ENCODE measurements at places on chromosomes 6 and 20.

GRCh38 chr20:33232486-33233072 lies 3.2 kb upstream of the BPIFA1 start:
- peak; percentile 31 for DNase-seq

GRCh38 chr6:1901556-1901955 lies 291.8 kb downstream of the FOXC1 start:
- DNase-seq, result no peak

DNA sequence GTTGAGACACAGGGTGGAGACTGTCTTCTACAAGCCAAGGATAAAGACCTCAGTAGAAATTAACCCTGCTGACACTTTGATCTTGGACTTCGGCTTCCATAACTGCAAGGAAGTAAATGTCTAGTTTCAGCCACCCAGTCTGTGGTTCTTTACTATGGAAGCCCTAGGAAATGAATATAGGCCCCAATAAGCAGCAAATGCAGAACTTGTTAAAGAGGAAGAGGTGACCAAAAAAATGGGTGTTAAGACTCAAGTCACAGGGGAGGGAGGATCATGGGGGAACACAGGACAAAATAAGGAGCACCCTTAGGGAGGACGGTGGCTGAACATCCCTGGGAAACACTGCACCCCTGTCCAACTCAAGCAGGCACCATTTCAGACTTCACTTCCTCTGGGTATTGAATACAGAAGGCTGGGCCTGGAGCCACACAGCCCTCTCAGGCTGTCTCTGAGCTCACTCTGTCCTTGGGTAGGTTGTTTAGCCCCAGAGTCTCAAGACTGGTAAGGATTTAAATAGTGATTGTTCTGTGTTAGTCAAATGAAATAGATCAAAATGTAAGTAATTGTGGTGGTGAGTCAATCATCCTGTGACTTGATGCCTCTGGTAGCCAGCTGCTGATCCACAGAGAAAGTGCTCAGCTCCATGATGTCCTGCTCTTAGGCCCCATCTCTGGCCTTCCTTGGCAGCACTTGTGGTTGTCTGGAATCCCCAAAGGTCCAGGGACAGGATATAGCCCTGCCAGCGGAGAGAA lies 30.5 kb upstream of the SIRPD start:
- DNase-seq, result no peak

DNA sequence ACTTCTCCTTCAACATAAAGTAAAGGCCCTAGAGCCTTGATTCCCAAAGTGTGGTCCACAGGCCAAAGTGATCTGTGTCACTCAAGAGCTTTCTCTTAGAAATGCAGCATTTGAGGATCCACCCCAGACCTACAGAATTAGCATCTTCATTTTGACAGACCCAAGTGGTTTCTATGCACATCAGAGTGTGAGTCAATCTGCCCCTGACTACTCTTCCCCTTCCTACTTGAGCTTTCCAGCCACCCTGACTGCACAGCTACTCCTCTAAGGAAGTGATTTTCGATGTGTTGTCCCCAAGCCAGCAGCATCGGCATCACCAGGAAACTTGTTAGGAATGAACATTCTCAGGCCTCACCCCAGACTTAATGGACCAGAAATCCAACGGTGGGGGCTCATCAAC lies 2.6 kb downstream of the MEP1A start:
- DNase-seq, result no peak

DNA sequence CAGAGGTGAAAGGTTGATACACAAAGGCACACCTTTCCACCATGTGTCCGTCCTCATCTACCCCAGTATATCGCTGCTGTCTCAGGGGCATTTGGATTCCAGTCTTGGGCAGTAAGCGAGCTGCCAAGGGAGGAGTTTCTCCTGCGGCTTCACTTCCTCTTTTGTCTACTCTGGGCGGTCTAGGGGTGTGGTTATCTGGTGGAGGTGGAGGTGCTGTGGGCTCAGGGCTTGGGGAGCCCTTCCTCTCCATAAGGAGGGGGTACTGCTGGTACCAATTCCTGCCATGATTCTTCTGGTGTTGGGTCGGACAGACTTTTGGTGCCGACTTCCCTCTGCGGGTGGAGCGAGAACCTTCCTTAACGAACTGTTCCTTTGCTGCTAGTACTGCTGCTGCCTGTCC lies 31.9 kb upstream of the FABP7 start:
- no peak for DNase-seq

- no peak for DNase-seq
Measured at GRCh38 chr6:43019152-43019551, 2.3 kb upstream of the RRP36 start.

DNA sequence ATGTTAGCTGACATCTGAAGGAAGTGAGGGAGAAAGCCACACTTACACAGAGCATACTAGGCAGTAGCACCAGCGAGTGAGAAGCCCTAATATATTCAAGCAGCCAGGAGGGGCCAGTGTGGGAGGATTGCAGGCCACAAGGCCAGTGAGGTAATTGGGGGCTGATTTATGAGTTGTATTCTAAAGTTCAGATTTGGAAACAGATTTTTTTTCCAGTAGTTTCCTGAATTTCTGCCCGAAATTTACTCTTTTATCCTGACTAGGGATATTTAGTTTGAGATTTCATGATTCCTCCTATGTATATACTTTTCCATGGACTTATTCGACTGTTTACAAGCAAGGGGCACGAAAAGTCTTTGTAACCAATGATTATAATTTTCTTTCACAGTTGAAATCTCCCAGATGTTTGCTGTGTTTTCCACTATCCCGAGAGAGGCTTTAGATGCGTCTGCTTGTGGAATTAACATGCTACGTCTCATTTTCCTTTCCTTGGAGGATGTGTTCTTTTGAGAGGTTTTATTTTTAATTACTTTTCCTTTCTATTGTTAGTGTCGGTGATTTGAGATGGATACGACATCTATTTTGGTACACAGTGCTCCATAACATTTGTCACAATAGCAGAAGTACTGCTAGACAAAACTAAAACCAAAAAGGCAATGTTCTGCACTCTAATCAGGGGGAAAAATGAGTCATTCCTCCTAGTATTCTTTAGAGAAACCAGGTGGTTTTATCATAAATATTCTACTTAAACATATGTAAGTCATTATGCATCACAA lies 356.3 kb upstream of the HSF2 start:
- no peak for DNase-seq

DNA sequence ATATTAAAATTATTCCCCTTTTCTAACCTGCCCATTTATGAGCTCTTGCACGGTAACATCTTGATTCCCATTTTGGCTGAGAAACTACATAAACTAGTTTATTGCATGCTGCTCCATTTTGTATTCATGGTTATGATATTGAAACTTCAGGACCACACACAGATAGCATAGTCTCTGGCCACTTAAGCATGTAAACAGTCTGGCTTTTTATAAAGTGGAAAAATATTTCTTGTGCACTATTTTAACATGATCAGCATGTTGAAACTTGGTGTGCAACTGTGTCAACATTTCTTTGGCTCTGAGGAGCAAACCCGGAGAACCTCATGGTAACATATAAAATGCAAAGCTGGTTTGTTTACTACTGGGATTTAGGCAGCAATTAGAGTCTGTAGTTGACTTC lies 70.7 kb downstream of the SLX4IP start:
- DNase-seq, result no peak

- DNase-seq, result no peak
Measured at GRCh38 chr6:66226109-66226508, 519.1 kb upstream of the EYS start.

DNA sequence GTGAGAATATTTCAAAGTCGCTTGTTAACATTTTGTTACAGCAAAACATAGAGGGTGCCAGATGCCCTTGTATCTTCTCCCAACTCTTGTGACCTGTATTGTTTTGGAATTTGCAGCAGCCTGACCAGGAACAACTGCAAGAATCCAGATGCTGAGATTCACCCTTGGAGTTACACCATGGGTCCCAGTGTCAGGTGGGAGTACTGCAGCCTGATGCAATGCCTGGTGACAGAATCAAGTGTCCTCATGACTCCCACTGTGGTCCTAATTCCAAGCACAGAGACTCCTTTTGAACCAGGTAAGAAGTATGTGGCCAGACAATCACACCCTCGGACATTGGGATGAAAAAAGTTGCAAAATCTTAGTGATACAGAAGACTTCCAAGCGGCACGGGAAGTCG lies 79.6 kb upstream of the MAP3K4 start:
- DNase-seq, result no peak

- no peak for DNase-seq
Measured at GRCh38 chr6:111952274-111952673, 79.0 kb upstream of the FYN start.

- no peak for DNase-seq
Measured at GRCh38 chr6:25058941-25059340, 123.2 kb upstream of the RIPOR2 start.

DNA sequence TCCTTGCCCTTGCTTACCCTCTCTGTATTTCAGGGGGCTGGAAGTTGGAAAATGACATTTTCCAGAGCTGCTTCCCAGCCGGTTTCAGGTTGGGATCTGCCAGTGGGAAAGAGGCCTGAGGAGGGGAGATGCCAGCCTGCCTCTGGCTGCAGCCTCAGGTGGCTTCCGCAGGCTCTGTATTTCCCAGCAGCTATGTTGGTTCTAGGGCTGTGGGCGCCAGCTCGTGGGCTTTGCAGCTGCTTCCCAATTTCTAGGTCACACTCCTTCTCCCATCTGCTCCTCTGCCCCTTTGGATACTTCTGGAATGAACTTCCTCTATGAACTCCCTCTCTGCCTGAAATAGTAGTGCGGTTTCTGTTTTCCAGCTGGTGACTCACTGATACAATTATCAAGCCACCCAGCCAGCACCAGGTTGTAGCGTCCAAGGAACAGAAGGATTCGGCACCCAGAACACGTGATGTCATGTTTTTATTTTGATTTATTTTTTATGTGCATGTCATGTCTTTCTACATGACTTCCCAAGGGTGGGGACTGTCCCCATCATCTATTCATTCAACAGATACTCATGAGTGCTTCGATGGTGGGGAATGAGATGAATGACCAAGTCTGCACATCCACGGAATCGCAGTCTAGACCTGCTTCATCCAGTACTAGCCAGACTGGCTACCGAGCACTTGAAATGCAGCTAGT lies 38.0 kb downstream of the TGM2 start:
- no peak for DNase-seq

DNA sequence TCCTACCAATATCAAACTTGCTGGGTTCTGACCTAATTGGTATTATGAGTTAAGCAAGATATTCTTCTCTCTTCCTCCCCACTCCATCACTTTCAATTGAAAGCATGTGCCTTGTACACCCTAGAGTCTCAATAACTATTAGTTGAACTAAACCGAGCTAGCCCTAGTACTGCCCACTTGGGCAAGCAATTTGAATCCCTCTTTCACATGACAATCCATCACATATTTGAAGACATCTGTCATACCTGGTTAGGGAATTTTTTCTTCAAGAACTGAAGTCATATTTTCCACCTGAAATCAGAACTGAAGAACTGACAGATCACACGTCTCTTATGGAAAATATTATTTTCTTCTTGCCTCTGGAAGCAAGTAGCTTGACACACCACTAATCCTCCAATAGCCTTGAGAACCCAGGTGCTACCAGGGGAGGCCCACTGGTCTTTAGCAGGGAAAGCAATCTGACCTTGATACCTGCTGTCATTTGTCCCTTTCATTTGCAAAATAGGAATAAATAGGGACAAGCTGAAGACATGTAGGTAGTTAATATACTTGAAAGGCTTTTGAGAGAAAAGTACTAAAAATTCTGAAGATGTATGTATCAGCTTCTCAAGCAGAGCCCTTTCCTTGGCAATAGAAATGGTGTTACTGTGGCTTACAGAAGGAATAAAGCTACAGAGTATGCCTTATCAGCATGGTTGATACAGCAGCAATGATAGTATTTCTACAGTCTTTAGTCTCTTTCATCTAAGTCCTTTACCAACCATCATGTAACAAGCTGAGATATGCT lies 71.4 kb downstream of the GJA10 start:
- DNase-seq, result no peak

- DNase-seq, result no peak
Measured at GRCh38 chr6:128964233-128964755, 81.4 kb downstream of the LAMA2 start.

DNA sequence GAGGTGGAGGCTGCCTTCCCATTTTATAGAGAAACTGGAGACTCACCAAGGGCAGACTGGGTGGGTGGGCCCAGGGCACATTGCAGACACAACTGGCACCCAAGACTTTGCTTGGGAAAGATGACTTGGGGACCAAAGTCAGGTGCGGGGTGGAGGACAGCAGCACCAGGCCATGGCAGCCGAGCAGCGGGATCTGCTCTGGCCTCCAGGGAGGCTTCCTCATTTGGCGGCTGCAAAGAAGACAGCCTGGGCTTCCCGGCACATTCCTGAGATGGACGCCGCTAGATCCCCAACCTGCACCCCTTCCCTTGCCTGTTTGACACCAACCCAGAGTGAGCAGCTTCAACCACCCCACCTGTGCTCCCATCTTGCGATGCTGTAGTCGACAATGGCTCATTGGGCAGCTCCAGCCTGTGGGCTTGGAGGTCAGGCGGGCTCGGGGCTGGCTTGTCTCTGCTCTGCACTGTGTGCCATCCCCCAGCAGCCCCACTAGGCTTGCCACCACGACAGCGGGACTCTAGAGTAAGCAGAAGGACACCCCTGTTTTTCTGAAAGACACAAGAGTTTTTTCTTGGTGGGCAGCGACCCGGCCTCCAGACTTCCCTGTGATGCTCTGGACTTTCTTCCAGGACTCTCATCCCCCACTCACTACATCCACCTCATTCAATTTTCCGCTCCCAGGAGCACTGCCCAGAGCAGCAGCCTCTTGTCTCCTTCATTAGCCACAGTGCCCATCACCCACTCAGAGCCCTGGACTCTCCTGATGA lies 184.9 kb upstream of the CST7 start:
- no peak for DNase-seq

DNA sequence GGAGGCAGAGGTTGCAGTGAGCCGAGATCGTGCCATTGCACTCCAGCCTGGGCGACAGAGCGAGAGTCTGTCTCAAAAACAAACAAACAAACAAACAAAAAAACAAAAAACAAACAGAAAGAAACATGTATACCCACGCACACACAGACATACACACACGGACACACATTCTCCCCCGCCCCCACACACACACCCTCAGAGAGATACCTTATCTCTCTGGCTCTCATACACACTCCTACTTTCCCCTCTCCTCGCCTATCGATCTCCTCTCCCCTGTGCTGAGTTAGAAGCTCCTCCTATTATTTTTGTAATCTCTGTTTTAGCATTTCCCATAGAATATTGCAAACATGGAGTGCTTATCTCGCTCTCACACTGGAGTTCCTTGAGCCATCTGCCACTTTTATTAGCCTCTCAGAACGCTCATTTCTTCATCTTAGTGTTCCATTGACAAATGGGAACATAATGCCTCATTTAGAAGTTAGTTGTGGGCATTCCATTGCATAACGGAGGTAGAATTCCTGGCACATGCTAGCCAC lies 144.2 kb upstream of the CITED2 start:
- DNase-seq, result no peak

DNA sequence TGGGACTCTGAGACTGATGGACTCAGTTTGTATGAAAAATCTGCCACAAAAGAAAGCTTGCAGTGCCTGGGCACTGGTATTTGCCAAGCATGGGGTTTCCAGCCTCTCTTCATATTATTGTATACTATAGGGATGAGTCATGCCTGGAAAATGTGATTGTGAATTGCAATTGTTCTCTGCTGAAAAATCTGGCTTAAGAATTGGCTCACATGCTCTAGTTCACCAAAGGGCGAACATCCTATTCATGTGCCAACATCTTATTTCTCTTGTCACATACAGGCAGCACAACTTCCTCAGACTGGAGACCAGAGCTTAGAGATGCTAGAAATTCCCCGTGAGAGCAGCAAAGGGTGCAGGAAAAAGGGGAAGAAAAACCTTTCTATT lies 103.6 kb upstream of the KCNK16 start:
- no peak for DNase-seq

- peak; percentile 4 for DNase-seq
Measured at GRCh38 chr6:158718461-158719046, 68.7 kb downstream of the SYTL3 start.

GRCh38 chr6:84645563-84646266 lies 118.7 kb downstream of the TBX18 start:
- DNase-seq, result no peak

All from NCI-H524 treated with DMSO at 0.1 percent for 48 hours (cell line).